ENCODE measurements at places on chromosomes 7 and 10.
A peak's percentile ranks its signal among the peaks of the same experiment; 100 is the strongest.

- no peaks in the 10 kb centered on the region for H3K36me3 ChIP-seq
- no peaks in the 10 kb centered on the region for H3K4me1 ChIP-seq
- DNase-seq: no peak
- no peak overlapping the region for H3K4me3 ChIP-seq
- H3K27me3 ChIP-seq: no peaks in the 10 kb centered on the region
- H3K27ac ChIP-seq: no peak overlapping the region
Observed at GRCh38 chr7:71182438-71182935, 50.5 kb downstream of the GALNT17 start.

GRCh38 chr10:14820010-14820774 is 17.6 kb downstream of the CDNF start:
- no peak overlapping the region for H3K4me3 ChIP-seq
- DNase-seq: no peak
- H3K36me3 ChIP-seq: no peaks in the 10 kb centered on the region
- no peaks in the 10 kb centered on the region for H3K27me3 ChIP-seq
- H3K4me1 ChIP-seq: no peaks in the 10 kb centered on the region

DNA sequence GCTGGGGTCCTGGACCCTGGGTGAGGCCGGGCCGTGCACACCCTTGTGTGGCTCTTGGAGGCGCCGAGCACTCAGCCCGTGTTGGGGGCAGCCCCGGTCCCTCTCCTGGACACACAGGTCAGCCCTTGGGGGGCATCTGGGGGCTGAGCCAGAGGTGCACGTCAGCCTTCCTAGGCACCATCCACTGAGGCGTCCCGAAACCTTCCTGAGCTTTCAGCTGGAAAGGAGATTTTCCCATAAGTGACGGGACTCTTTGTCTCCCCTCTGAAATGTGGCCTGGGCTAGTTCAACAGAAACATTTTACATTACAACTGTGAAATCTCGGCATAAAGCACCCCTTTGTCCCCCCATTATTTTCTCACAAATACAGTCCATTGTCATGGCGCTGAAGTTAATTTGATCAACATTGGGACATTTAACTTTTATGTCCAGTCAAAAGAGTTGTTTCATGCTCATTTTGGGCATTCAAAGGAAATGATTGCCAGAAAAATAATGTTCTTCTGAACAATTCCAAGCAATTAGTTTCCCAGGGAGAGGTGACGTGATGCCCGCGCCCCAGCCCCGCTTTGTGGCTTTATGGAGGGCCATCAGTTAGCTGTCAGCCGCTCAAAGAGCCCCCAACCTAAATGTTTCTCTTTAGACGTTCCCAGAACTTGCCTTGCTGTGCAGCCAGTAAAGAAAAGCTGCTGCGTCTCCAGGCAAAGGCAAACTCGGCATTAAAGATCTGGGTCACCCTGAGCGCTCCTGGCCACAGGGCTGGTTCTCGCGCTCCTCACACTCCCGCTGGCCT is 70.8 kb downstream of the NKX6-2 start:
- no peak overlapping the region for H3K4me3 ChIP-seq
- no peak overlapping the region for H3K27ac ChIP-seq
- H3K36me3 ChIP-seq: peaks cover 3% of the 10 kb centered on the region
- H3K4me1 ChIP-seq: no peaks in the 10 kb centered on the region

GRCh38 chr7:33334349-33334748 is 205.0 kb downstream of the BBS9 start:
- H3K36me3 ChIP-seq: no peaks in the 10 kb centered on the region
- H3K27ac ChIP-seq: no peak overlapping the region
- no peak overlapping the region for H3K4me3 ChIP-seq
- H3K27me3 ChIP-seq: no peaks in the 10 kb centered on the region
- no peaks in the 10 kb centered on the region for H3K4me1 ChIP-seq

- H3K27ac ChIP-seq: no peak overlapping the region
- no peaks in the 10 kb centered on the region for H3K27me3 ChIP-seq
- no peaks in the 10 kb centered on the region for H3K36me3 ChIP-seq
- no peak overlapping the region for H3K4me3 ChIP-seq
- no peak for DNase-seq
Observed at GRCh38 chr7:107998660-107999480, 4.1 kb downstream of the LAMB1 start.

GRCh38 chr7:29445736-29446135 is 117.9 kb upstream of the PRR15 start:
- no peaks in the 10 kb centered on the region for H3K27me3 ChIP-seq
- no peaks in the 10 kb centered on the region for H3K36me3 ChIP-seq
- no peak for DNase-seq
- peaks cover 4% of the 10 kb centered on the region for H3K4me1 ChIP-seq
- H3K4me3 ChIP-seq: no peak overlapping the region

- no peaks in the 10 kb centered on the region for H3K27me3 ChIP-seq
- H3K27ac ChIP-seq: no peak overlapping the region
- no peaks in the 10 kb centered on the region for H3K4me1 ChIP-seq
- H3K4me3 ChIP-seq: no peak overlapping the region
- no peak for DNase-seq
Observed at GRCh38 chr7:70544016-70544415, 587.9 kb upstream of the GALNT17 start.

DNA sequence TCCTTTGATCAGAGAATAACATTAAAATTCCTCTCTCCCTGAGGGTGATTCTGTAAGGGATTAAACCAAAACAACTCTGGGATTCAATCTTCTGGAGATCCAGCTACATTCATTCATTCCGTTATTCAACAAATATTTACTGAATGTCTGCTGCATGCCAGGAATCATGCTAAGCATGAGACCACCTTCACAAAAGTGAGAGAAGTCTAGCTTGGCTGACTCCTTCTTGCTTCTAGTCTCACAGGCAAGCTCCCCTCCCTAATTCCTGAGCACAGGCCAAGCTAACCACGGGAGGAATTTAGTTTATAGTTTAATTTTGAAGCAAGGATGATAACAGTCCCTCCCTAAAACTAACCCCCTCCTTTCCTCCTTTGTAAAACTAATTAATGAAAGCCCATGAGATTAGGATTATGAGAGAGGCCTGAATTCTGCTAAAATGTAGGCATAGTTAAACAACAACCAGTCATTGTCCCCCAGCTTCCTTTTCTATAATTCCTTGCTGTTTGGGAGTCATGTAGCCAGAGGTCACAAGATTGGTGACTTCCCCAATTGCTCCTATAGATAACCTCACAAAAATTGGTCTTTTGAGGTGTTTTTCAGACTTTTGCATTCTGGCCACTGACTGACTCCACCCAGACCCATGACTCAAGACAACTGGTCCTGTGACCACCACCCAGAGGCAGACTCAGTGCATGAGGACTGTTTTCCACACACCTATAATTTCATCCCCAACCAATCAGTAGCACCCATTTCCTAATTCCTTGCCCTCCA is 113.5 kb downstream of the ITGB8 start:
- H3K36me3 ChIP-seq: no peaks in the 10 kb centered on the region
- peaks cover 3% of the 10 kb centered on the region for H3K27me3 ChIP-seq
- no peak overlapping the region for H3K27ac ChIP-seq
- H3K4me3 ChIP-seq: no peak overlapping the region
- no peaks in the 10 kb centered on the region for H3K4me1 ChIP-seq
- DNase-seq: no peak

- peaks cover 6% of the 10 kb centered on the region for H3K36me3 ChIP-seq
- H3K27ac ChIP-seq: no peak overlapping the region
- no peaks in the 10 kb centered on the region for H3K27me3 ChIP-seq
- DNase-seq: no peak
- H3K4me1 ChIP-seq: no peaks in the 10 kb centered on the region
Observed at GRCh38 chr10:110285501-110285900, 19.2 kb downstream of the SMNDC1 start.

- H3K27ac ChIP-seq: no peak overlapping the region
- H3K36me3 ChIP-seq: no peaks in the 10 kb centered on the region
- no peaks in the 10 kb centered on the region for H3K4me1 ChIP-seq
- no peak overlapping the region for H3K4me3 ChIP-seq
- no peak for DNase-seq
Observed at GRCh38 chr10:35892526-35892925, 250.4 kb upstream of the FZD8 start.

- DNase-seq: peak; percentile 69
- H3K4me1 ChIP-seq: peaks cover 22% of the 10 kb centered on the region
- H3K27ac ChIP-seq: no peak overlapping the region
- H3K27me3 ChIP-seq: no peaks in the 10 kb centered on the region
Observed at GRCh38 chr7:100132697-100133151, 6.0 kb downstream of the MBLAC1 start.

DNA sequence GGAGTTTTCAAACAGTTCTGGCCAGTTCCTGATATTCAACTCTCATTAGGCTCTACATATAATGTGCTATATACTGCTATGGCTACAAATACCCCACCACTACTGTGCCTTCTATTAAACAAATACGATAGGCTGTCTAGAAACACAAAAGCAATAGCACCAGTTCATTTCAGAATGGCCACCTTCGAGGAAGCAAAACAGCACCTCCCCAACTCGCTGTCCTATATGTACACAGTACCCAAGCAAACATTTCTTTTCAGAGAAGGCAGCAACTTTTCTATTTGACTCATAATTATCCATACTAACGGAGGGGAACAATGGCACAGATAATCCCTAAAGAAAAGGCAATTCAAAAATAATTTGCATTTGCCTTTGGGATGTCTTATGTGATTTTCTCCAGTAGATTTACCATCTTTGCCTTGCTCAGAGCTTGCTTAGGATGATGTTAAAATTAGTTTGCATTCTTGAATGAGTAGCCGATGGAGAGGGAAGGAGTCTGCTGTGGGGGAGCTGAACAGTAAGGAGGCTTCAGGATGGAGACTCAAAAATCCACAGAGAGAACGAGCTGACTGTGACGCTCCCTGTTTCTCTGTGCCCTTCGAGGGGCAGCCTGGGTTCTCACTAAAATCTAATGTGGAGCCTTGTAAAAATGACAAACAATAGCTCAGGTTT is 218.7 kb downstream of the FANK1 start:
- H3K27ac ChIP-seq: no peak overlapping the region
- H3K4me3 ChIP-seq: no peak overlapping the region
- no peaks in the 10 kb centered on the region for H3K4me1 ChIP-seq
- no peaks in the 10 kb centered on the region for H3K27me3 ChIP-seq
- no peak for DNase-seq

- H3K4me3 ChIP-seq: peak within 1 kb of the TSS; percentile 78
- H3K27ac ChIP-seq: peak within 1 kb of the TSS; percentile 1
- DNase-seq: peak; percentile 87
- H3K27me3 ChIP-seq: no peaks in the 10 kb centered on the region
Observed at GRCh38 chr7:107044347-107045194, at the start of gene PRKAR2B. Gene PRKAR2B, plus strand, starts transcription at chr7:107044705. Its CDS starts 203 bp downstream, at chr7:107044908.

DNA sequence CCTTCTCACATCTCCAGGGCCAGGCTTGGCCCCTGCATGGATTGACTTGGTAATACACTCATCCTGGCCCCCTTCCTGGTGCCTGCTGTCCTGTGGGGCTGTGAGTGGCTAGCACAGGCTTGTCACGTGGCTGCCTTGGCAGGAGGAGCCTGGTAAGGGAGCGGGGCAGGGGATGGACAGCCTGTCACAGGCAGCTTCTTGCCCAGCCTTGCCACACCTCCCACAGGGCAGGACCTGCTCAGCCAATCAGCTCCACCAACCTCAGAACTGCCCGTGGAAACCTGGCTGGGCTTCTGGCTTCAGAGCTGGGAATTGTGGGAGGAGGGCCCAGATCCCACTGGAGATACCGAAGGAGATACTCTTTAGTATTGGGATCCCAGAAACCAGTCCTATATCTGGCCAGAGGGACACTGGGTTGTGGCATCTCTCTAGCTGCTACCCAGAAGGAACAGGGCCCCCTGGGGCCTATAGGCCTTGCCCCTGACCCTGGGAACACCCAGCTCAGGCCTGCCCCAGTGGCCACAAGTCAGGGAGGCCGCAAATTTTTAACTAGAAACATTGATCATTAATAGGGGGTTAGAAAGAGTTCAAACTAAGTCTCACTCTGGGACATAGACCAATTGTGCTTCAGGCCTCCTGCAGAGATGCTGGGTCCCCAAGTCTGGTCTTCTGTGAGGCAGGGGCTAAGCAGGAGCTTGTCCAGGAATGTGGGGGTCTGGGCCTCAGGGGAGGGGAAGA is at the start of gene HOGA1:
HOGA1 (plus strand) TSS at position 330 of the 738 bp plus-strand sequence; CDS start at position 645, 315 bp downstream.
- peak within 1 kb of the TSS; percentile 87 for H3K27ac ChIP-seq

DNA sequence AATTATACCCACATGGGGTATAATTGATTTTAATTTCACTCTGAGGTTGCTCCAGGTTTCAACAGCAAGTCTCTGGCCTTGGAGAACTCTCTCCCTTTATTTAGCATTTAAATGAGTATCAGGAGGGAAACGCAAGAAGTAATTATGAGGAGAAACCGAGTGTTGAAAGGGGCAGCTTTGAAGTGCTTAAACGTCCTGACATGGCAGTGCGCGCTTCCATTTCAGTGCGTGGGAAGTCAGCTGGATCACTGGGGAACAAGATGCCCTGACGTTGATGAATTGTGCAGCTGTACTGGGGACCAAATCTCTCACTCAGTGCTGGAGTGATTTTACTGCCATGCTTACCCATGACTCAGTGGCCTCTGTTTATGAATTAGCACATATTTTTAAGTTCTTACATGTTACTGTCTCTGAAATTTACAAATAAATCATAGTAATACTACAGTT is 106.0 kb upstream of the PRR15 start:
- H3K36me3 ChIP-seq: peaks cover 5% of the 10 kb centered on the region
- no peak for DNase-seq
- no peak overlapping the region for H3K4me3 ChIP-seq
- no peaks in the 10 kb centered on the region for H3K4me1 ChIP-seq
- H3K27me3 ChIP-seq: no peaks in the 10 kb centered on the region
- no peak overlapping the region for H3K27ac ChIP-seq

GRCh38 chr10:125782054-125782453 is 6.4 kb upstream of the MMP21 start:
- no peaks in the 10 kb centered on the region for H3K4me1 ChIP-seq
- DNase-seq: no peak
- no peak overlapping the region for H3K27ac ChIP-seq
- no peak overlapping the region for H3K4me3 ChIP-seq

- H3K27ac ChIP-seq: no peak overlapping the region
- DNase-seq: no peak
- H3K27me3 ChIP-seq: no peaks in the 10 kb centered on the region
Observed at GRCh38 chr7:110399421-110399820, 691.5 kb upstream of the LRRN3 start.

DNA sequence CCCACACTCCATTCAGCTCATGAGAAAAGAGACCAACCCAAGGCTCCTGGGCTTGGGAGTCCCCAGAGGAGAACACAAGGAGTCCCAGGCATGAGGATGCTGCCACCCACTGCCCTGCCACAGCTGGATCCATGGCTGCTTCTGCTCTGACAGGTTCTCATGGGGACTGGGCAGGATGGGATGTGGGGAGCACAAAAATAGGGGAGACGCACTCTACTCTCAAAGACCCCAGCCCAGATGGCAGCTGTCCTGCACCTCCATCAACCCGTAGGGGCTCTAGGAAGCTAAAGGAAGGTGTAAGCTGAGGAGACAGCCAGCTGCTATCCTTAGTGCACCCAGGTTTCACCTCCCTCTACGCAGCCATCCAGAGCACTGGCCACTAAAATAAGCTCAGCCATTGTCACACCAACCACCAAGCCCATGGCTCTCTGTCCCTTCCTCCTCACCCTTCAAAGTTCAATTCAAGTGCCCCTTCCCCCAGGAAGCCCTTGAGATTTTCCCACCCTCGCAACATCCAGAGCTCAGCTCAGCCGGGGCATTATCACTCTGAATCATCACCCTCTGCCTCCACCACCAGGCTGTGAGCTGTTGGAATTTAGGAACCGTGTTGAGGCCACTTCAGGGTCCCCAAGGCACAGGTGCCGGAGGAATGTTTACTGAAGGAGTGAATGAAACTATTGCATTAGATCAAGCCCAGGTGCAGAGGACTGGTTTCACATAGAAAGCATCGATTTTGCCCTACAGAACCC is 142.1 kb downstream of the GRID1 start:
- H3K4me1 ChIP-seq: no peaks in the 10 kb centered on the region
- no peak for DNase-seq
- no peaks in the 10 kb centered on the region for H3K27me3 ChIP-seq
- H3K4me3 ChIP-seq: no peak overlapping the region

- no peaks in the 10 kb centered on the region for H3K36me3 ChIP-seq
- no peak overlapping the region for H3K27ac ChIP-seq
- no peak overlapping the region for H3K4me3 ChIP-seq
- H3K27me3 ChIP-seq: no peaks in the 10 kb centered on the region
- no peaks in the 10 kb centered on the region for H3K4me1 ChIP-seq
Observed at GRCh38 chr10:78277314-78278057, 243.8 kb downstream of the RPS24 start.
